ENCODE measurements at places on chromosomes 12 and 14.

DNA sequence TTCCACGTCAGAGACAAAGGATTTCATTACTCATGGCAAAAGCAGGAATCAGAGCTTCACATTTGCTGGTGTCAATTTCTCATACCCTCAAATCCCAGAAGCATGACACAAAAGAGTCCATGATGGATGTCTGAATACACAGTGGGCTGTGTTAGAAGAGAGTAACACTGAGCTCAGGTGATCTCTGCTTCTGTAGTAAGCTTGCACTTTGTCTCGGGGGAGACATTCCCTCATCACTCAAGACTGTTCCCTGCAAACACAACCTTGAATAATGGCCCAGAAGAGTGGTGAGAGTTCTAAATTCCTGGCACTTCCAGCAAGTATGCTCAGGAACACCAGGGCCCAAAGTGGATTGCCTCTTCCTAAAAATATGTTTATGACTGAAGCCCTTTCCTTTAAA is 1787.2 kb upstream of the SEL1L start:
- DNase-seq = no peak

DNA sequence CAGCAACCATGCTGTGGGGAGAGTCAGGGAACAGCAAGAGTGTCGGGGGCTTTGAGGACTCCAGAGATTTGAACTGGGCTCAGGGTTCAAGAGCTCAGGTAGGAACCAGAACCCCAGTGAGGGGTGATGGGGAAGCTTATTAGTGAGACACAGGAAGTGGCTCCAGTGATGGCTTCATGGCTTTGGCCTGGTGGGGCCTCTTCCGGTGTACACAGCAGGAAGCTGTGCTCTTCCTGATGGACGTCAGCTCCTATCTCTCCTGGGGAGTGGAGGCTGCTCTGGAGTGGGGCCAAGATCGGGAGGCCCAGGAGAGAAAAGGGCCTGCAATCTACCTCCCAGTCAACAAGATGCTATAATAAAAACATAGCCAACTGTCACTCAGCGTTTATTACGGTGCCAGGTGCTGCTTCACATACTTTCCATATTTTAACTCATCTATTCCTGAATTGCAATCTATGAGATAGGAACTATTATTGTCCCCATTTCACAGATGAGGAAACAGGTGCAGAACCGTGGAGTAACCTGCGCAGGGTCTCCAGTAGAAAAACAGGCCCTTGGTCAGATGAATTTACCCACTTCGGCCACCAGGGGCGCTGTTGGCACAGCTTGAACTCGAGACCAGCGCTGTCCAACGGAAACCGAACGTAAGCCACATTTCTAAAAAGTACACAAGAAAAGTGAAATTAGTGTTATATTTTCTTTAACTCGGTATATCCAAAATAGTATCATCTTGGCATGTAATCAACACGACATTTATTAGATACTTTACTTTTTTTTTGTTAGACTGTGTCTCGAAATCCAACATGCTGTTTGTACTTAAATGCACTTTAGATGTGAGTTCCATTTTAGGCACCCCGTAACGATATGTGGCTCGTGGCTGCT is 63.6 kb upstream of the DLK1 start:
- peak; percentile 63 for DNase-seq

DNA sequence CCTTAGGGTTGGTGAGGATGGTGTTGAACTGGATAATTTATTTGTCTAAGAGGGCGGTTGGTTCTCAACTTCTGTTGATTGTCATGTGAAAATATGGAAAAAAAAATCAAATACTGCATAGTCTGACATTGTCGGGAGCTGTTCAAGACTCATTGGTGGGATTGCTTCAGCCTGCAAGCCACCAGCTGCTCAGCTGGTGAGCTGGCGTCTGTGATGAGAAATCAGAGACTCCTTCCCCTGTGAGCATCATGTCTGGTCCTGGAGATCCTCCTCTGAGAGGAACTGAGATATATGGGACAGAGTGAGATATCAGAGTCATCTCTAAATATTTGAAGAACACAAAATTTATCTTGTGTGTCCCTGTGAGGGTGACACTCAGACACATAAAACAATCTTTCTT is 49.9 kb downstream of the TRIM9 start:
- DNase-seq = no peak

DNA sequence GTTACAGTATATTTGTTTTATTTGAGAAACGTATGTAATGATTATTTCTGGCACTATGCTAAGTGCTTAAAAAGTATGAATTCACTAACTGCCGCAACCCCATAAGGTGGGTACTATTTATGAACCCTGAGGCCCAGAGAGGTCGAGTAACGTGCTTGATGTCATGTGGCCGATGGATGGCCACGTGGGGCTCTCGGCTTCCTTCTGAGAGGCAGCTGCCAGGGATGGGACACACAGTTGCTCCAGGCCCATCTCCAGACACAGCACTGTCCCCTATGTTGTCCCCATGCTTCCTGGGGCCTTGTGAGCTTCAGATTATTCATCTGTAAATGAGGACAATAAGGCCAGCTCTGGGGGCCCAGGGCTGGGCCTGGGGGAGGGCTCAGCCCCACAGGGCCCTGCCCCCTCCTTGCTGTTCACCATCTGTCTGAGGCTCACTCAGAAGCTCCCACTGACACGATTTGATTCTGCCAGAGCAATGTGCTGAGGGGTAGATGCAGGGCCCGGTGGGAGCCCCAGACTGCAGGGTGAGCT is 115.0 kb downstream of the CALM1 start:
- no peak for DNase-seq

DNA sequence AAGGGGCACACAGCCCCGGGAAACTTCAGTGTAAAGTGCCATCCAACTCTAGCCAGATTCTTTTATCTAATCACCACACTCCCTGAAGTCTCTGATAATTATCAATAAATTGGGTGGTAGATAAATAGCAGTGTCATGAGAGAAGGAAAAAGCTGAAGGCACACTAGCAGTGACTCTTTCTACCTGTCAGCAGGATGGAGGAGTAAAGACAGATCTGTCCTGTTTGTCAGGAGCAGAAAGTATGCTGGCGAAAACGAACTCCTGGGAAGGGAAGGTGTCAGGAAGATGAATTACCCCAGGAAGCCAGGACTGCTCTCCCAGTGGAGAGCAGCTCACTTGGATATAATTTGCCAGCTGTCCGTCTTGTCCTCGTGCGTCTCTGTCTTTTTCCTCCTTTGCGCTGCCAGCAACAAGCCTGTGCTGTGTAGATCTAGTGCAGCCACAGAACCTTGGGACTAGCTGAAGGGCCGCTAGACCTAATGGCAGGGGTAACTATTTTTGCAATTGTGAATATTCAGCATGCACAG is 981.9 kb downstream of the DIO2 start:
- DNase-seq = no peak

GRCh38 chr14:60323199-60323896 is 74.3 kb downstream of the PPM1A start:
- no peak for DNase-seq

All from NCI-H187 (cell line).